NCI-H2081 (cell line): ENCODE measurements at places on chromosomes 2 and 18.
A peak's percentile ranks its signal among the peaks of the same experiment; 100 is the strongest.

DNA sequence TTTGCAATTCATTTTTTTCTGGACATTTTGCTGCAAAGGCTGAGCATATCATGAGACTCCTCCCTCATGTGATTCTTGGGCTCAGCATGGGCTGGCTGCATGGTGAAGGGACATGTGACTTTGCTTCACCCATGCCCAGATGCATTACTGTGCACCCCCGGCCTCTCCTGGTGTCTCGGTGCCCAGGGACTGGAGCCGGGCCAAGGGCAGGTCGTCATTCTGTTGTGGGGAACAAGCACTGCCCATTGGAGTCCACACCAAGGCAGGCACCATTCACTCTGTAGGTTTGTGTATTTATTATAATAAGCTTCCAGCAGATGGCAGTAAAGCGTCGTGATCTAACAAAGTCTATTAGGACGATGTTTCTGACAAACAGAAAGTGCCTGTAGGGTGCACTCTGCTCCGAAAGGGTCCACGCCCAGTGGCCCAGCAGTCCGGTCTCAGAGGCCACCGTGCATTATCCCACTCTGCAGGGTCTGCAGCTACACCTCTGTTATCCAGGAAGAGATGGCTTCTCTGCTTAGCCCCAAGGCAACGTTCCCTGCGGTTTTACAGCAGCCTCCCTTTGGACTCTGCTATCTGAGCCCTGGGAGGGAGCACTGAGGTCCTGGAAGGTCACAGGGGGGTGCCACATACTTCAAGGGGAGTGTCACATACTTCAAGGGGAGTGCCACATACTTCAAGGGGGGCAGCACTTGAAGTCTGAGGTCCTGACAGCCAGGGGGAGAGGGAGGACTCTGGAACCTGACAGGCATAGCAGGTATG is 219.6 kb downstream of the TSN start:
- peak; percentile 80 for DNase-seq

DNA sequence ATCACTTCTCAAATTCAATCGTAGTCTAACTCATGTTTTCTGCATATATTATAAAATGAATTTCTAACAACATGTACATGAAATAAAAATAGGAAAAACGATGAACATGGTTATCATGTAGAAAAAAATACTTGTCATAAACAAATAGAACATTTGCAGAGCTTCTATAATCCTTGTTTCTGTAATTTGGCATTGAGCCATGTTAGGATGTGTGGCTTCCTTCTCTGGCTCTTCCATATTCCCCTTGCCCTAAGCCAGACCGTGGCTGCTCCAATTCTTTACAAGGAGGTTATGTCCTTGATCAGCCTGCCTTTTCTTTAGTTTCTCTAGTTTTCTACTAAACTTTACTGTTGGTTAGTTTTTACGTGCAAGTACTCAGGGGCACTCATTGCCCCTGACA is 155.3 kb downstream of the COL6A3 start:
- no peak for DNase-seq

DNA sequence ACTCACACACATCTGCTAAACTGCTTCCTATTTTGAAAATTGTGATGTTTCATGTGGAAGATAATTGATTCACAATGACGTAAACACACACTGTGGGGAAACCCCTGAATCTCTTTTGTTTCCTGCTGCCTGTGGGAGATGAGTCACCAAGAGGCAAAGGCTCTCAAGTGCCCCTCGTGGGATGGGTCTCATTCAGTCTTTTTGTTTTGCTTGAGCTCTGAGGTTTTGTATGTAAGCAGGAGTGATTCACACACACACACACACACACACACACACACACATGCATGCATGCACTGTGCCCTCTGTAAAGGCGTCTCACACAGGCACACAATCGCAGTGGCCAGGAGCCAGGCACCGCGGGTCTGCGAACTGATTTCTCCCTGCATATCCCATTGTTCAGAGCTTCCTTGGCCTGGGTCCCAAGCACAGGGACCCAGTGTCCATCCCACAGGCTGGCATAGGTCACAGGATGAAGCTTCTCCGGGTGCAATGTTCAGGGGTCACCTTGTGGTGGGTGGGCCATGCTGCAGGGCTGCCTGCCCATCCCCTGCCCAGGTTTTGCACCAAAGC is 12.1 kb upstream of the ARHGEF4 start:
- peak; percentile 12 for DNase-seq

- no peak for DNase-seq
Observed at GRCh38 chr2:188425266-188425665, 133.6 kb downstream of the GULP1 start.

DNA sequence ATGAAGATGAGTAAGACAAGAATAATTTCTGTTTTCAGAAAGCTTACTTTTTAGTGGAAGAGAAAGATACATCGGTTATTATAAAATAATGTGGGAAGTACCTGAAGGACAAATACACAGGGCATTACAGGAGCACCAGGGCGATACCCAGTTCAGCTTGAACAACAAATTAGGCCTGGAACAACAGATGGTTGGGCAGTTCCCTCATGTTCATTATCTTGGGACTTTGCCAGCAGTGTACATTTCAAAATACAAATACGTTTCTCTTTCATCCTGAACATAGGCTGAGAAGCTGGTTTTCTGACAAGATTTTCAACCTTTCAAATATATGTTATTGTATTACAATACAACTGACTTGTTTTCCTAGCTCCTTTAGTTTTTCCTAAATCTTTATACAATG is 79.6 kb downstream of the TGIF1 start:
- peak; percentile 24 for DNase-seq

DNA sequence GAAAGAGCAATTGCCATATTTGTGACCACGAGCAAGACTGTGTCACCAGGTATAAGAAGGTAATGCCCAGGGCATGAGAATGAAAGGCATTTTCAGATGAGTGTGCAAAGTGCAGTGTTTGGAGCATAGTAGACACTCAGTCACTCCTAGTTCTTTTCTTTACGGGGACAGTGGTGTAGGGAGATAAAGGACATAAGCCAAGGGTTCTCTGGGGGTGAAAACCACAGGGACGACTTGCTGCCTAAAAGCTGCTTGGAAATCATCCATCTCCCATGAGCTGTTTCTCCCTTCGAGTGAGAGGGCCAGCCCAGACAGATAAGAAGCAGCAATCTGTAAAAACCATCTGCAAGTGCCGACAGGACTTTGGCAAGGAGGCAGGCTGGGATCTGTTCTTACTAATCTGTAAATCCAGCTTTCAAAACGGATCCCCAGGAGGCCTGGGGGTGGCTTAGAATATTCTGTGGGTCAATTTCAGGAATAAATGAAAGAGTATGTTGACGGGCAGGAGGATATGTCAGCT is 221.6 kb downstream of the LPIN1 start:
- no peak for DNase-seq

DNA sequence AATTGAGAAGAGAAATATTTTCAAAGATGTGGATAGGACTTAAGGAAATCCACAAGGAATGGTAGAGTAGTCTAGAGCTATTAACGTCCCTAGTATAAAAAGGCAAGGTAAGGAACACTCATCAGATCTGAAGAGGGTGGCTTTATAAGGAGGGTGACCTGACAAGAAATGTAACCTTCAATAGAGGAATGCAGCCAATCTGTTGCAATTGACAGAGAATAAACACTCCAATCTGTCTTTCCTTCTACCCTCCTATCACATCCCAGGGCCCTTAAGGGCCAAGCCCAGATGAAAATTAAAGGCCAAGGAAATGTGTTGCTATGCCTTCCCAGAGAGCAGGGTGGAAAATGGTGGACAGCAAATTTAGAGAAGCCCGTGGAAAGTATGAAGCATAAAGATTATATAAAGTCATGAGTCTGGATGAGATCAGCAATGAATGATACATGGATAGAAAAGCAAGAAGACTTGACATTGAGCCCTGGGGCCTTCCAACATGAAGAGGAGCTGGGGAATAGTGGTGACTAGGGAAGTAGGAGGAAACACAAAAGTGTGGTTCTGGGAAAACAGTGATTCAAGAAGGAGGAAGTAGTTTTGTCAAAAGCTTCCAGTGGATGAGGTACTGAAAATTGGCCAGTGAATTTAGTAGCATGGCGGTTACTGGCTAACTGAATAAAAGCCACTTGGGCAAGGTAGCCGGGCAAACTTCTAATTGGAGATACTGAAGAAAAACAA is 270.6 kb upstream of the TANK start:
- no peak for DNase-seq

DNA sequence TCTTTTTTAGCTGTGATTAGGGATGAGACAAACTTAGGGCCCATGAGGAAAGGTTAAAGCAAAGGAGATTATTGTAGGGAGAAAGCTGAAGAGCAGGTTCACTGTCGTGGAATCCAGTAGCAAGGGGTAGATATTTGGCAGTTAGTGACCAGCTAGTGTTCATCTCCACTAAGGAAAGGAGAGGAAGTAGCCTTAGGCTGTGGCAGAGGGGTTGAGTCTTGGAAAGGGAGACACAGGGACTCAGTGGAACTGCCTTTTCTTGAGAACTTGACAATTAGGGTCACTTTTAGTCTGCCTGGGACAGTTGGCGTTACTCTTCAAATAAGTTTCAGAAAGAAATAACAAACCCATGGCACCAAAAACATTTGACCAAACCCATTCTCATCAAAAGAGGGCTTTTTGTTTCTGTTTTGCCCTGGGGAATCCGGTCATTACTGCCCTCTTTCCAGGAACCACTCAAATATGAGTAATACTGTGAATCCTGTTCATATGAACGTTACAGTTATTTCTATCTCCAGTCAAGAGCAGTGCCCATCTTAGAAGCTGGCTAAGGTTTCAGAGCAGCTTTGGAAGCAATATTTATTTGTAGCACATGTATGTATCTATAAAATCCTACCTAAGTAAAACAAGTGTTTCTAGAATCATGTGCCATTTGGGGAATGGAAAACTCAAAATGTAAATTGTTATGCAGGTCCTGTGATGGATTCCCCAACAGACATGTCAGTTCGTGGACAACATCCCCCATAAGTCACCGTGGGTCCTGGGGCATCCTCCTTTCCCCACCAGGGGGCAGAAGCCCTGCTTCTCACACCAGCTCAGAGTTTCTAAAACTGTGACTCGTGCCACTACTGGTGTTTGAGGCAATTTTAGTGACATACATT is 77.3 kb upstream of the PHLPP1 start:
- peak; percentile 28 for DNase-seq

- no peak for DNase-seq
Observed at GRCh38 chr2:191462370-191462769, 215.6 kb upstream of the NABP1 start.

DNA sequence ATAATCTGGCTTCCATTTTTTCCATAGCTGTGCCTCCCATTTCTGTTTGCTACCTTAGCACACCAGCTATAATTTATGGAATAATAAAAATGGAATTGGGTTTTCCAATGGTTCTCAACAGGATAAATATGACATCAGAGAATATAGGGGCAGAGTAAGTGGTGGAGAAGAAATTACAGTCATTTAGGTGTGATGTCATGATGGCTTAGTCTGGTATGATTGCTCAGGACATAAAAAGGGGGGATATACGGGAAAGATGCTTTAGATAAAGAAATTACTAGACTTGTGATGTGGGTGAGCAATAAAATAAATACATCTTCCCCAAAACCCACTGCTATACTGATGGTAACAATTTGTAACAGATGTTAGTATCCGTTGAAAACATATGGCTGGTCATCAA is 21.6 kb upstream of the KIF5C start:
- DNase-seq: no peak

- DNase-seq: no peak
Observed at GRCh38 chr2:144054911-144055310, 465.0 kb downstream of the ZEB2 start.

DNA sequence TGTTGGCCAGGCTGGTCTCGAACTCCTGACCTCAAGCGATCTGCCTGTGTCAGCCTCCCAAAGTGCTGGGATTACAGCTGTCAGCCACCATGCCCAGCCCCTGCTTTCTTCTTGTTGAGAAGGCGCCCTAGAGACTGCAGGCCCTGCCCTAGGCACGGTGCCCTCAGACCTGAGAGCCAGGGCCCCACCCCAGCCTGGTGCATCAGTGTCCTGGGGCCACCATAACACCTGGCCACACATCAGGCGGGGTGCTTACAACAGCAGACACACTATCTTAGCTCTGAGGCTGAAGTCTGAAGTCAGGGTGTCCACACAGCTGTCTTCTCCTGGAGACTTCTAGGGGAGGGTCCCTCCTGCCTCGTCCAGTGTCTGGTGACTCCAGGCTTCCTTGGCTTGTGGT is 120.6 kb downstream of the NDUFA10 start:
- no peak for DNase-seq

DNA sequence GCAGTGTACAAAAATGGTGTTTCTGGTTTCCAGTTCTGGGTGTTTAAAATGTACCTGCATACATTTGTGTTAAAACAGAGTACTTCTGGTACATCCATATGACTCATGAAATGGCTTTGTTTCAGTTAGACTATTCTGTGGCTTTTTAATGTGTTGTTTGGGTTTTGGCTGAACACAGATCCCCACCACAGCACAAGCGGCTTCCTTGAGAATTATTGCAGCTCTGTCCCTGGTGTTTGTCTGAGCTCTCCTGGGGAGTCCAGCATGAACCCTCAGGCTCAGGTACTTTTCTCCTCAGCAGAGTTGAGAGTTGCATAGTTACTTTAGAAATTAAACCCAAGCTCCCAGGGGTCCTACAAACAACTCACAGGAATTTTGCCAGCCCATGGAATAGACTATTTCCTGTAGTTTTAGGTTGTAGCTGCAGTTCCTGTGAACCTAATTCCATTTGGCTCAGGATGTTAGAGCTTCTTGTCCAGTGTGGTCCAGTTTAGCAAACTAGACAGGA is 64.8 kb upstream of the EML6 start:
- no peak for DNase-seq

- DNase-seq: no peak
Observed at GRCh38 chr2:2805263-2805662, 474.2 kb upstream of the MYT1L start.

DNA sequence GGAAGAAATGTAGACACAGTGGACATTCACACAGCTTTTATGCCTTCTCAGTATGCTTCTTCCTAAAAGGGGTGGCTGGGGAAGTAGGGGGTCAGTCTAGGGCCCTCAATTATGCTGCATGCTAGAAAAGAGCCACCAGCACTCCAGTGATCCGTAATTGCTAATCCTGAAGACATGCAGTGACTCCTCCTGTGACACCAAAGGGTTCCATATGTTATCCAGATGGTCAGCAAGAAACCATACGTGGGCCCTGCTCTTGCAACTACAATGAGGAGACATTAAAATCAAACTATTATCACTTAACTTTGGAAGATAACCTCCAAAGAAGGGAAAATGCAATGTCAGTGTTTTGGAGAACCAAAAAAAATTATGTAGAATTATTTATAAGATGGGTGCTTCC is 143.4 kb upstream of the LYPD1 start:
- DNase-seq: no peak

- DNase-seq: no peak
Observed at GRCh38 chr2:128969374-128969773, 650.7 kb upstream of the HS6ST1 start.

DNA sequence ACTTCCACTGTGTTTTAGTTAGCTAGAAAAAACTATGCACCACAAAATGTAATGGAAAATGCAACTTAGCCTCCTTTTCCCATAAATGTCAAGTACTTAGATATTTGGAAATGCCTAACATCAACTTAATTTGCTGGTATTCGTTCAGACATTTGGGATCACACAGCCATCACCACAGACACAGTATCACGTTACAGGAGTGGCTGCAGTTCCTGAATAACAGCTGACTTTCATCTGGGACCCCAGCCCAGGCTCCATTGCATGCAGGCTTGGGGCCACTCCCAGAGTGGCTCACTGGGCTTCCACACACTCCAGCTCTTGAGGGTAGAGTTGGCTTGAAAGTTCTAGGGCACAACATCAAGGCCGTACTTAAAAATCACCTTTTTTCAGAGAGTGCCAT is 9.3 kb downstream of the TMEM182 start:
- no peak for DNase-seq
